ENCODE measurements at places on chromosomes 1 and 21. TPM values are rescaled to one million over a fixed set of nuclear protein-coding genes. Genes with fewer than 3 reads are reported as not detected.

KRTAP11-1 gene
- total RNA-seq, result not detected

DCST1 gene
- total RNA-seq, result not detected

- no peak for DNase-seq
These were observed 72.1 kb downstream of the LMO4 start for GRCh38 chr1:87400813-87401212.

DNA sequence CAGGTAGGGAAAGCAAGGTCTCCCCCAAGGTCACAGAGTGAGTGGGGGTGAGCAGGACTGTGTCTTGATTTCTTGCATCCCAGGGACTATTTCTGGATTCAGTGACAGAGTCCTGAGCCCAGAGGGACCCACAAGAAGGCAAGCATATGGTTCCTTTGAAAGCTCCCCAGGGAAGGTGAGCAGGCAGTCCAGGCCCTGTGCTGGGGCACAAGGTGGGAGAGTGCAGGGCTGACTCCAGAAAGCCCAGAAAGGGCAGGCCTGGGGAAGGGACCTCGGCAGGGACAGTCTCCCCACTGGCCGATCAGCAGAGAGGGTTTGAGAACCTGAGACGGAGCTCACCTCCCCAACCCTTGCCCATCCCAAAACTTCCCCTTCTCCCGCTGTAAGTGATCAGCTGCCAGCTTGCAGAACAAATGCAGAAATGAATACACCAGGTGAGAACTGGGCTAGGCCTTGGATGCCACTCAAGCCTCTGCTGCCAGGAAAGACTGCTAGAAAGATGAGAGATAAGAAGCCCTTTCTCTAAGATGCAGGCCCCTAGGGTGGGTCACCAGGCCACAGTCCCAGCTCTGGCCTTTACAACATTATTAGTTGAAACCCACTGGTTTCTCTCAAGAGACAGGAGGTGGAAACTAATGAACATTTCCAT lies 121.0 kb downstream of the GLIS1 start:
- peak; percentile 2 for DNase-seq
